Activated naive CD4-positive, alpha-beta T cell (primary cell): ENCODE measurements at places on chromosomes 1 and 21.

GRCh38 chr1:59482986-59483385 is 186.1 kb downstream of the FGGY start:
- no peak for DNase-seq

DNA sequence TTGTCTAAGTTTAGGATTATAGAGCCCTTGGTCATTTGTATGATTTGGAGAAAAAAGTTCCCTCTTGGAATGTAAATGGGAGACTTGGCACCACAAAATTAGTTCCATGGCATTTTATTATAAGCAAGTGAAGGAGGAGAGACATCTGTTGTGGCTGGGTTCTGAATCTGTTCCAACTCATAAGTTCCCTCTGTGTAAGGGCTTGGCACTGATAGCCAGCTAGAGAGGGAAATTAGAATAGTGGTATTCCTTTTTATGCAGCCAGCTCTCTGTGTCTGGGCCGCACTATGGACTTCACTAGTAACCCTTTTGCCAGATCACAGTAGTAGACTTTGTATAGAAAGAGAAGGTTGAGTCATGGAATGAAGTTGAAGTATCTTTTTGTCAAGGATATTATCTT is 31.1 kb downstream of the GNAI3 start:
- no peak for DNase-seq

GRCh38 chr1:110787328-110788071 is 85.4 kb upstream of the CD53 start:
- no peak for DNase-seq

DNA sequence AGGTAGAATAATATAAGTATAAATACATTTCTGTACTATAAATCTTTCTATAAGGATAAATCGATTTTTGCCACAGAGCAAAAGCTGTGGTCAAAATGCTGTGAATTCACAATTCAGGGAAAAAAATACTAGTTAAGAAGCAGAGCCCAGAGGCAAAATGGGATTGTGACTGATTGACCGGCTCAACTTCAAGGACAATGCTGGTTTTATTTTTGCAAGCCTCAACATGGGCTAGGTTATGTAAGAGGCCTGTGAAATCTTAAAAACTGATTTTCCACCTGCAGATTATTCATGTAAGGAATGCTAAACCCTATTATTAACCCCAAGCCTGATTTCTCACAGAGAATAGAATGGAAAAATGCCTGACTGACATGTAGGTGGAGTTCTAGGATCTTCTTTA is 155.1 kb downstream of the HHAT start:
- DNase-seq, result no peak

GRCh38 chr1:83109692-83110091 is 889.2 kb downstream of the TTLL7 start:
- DNase-seq, result no peak

GRCh38 chr1:201791779-201792173 is 37.2 kb upstream of the IPO9 start:
- DNase-seq, result no peak

DNA sequence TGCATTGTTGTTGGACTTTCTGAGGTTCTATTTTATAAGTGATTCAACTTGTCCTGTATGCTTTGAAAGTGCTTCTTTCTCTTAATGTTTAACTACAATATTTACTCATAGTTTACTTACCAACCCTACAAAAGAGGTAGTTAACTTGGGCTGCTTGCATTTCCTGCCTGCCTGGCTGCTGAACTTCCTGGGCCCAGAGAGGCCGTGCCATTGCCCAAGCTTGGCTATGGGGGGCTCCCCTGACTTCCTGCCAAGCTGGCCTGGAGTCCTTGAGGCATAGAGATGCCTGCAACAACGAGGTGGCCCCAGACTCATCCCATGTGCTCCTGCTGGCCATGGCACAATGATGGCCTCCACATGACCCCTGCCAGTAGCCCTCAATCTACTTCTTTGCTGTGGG is 361.6 kb upstream of the PLD5 start:
- DNase-seq, result no peak

DNA sequence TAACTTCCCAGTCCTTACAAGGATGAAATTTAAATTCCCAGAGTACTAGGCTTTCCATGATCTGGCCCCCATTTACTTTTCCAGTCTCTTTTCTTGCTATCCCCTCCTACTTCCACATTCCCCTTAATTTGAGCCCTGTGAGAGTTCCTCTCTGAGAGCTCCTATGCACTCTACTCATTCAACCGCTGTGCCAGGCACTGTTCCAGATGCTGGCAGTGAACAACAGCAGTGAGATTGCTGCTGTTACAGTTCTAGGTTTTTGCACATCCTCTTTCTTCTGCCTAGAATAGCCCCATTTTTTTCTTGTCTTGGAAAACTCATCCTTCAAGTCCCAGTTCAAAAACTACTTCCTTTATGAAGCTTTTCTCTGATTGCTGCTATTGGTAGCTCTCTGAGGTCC is 18.8 kb downstream of the ATF6 start:
- DNase-seq, result no peak

GRCh38 chr1:94270801-94271203 is 33.4 kb upstream of the ARHGAP29 start:
- DNase-seq, result no peak

DNA sequence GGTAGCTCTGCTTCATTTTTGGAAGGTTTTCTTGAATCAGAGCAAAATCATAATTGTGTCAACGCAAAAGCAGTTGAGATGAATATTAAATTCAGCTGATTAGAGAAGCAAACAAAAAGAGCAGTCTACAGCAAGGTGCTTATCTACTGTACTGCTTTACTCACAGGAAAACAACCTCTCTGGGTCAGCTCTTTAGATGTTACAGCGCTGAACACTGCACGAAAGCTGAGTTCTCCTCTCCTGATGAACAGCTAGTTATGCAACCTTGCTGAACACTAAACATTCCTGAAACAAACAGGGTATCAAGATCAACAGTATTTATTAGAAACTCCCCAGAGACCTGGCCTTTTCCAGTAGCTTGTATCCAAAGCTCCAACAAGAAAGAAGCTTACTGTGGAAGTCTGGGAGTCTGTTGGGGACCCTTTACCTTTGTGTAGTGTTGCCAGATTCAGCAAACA is 41.3 kb downstream of the TBCE start:
- DNase-seq, result no peak

DNA sequence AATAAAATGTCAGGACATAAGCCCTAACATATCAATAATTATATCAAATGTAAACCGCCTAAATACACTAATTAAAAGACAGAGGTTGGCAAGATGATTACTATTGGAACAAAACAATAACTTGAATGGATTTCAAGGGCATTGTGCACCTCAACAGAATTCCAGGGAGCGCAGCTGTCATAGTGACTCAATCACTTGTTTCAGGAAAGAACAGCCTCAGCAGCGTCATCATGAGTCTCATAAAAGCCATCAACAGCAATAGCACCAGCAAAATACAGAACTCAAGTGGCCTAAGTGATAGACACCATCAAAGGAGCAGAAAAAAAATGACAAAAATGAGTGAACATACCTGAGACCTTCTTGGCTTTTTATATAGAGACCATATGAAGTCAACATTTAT is 632.7 kb upstream of the NR5A2 start:
- DNase-seq, result no peak

DNA sequence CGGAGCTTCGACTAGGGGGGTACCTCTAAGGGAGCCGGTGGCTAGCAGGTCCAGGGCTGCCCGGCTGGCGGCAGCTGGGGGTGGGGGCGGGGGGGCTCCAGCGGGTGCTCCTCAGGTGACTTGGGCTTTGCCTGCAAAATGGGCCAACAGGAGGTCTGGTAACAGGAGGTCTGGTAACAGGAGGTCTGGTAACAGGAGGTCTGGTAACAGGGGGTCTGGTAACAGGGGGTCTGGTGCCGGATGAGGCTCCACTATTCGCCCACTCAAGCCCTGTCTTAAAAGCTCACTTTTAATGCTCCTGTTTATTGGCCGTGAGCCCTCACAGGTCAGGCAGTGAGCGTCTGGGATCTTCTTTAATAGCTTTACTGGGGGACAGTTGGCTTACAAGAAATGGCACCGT is 40.4 kb upstream of the ACTRT2 start:
- no peak for DNase-seq

DNA sequence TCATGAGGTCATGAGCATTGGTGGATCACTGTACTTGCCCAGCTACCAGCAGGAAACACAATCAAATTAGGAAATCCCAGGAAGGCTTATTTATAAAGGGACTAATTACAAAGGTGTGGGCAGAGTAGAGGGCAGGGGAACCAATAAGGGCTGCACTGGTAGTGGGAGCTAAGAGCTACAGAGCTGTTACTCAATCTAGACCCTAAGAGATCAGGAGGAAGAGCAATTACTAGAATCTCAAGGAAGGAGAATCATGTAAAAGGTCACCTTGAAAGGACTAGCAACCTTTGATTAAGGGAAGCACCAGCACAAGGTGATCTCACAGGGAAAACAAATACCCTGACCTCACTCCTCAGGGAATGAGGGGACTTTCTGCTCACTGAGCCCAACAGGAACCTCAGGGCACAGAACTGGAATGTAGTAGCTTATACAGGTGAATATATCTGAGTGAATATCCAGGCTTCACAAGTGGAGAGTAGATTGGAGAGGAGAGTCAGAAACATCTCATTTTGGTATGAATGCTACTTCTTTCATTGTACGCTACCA is 66.8 kb downstream of the SAMSN1 start:
- no peak for DNase-seq

DNA sequence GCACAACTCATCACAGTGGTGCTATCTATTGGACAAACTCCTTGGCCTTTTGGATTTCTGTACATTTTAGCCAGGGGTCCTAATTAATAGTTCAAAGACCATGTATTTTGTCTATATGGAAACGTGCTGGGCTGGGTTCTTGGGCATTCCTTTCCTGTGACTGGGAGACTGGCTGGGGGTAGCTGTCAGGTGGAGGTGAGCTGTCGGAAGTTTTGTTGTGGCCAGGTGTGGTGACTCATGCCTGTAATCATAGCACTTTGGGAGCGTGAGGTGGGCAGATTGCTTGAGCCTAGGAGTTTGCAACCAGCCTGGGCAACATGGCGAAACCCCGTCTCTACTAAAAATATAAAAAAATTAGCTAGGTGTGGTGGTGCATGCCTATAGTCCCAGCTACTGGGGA is 392.4 kb downstream of the RPS6KC1 start:
- no peak for DNase-seq

- no peak for DNase-seq
These were observed 6.8 kb upstream of the PLCH2 start for GRCh38 chr1:2469103-2469940.
